ENCODE measurements at places on chromosomes 12 and 14.

DNA sequence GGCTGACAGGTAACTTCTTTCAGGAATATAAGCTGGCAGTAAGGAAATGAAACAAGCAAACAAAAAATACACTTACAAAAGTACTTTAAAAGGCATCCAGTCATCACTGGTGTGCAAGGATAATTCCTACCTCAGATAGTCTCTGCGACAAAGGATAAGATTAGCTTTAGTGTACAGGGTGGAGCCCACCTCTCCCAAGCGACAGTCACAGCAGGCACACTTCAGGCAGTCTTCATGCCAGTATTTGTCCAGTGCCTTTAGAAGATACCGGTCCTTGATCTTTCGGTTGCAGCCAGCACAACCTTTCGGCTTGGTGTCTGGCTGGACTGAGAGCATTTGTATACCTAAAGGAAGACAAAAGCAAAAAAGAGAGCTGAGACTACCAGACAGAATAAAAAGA, 5.4 kb downstream of the LMO3 start:
- DNase-seq = no peak

DNA sequence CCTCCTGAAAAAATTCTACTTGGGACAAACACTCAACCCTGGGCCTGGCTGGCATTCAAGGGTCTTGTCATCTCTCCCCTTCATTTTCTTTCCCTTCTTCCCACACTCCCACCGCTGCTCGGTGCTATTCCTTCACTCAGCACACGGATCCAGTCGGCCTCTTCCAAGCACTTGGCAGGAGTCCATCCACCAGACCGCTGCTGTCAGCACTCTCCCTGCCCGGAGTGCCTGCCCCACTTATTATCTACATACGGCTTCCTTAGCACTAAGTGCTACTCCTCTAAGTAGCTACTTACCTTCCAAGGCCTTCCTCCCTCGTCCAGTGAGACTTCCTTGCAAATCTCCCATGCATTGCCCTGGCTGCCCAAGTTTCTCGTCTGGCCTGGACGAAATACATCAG, 29.8 kb downstream of the CALM1 start:
- no peak for DNase-seq

DNA sequence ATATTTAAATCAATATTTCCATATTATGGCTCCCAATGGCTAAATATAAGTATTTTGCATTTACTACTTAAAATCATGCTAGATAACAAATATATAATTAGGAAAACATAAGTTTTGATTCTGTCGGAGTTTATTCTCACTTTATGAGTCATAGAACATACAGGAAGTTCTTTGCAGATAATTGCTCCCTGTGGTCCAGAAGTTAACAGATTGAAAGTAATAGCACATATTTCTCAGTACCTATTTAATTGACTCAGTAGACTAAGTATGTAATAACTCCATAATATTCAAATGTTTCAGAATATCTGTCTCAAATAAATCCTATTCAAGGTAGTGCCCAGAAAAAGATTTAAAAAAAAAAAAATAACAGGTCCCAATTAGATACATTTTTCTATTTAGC, 806.0 kb upstream of the ATXN7L3B start:
- DNase-seq = no peak

GRCh38 chr12:59040656-59041055, 120.4 kb upstream of the LRIG3 start:
- DNase-seq = no peak

DNA sequence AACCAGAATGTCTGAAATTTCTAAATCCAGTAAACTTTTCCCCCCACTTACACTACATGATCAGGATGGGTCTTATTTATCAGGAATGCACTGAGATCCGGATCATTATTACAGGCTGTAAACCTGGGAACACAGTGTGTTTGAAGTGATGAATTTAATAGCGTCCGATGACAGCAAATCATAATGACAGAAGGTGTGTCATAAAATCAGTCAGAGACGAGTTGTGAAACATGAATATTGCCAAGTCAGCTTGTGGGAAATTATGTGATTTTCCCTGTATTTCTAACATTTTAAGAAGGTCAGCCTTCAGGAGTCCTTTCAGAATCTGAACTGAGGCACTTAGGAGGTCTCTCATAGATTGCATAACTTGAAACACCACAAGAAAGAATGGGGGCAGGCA, 36.7 kb downstream of the RERG start:
- DNase-seq = no peak

DNA sequence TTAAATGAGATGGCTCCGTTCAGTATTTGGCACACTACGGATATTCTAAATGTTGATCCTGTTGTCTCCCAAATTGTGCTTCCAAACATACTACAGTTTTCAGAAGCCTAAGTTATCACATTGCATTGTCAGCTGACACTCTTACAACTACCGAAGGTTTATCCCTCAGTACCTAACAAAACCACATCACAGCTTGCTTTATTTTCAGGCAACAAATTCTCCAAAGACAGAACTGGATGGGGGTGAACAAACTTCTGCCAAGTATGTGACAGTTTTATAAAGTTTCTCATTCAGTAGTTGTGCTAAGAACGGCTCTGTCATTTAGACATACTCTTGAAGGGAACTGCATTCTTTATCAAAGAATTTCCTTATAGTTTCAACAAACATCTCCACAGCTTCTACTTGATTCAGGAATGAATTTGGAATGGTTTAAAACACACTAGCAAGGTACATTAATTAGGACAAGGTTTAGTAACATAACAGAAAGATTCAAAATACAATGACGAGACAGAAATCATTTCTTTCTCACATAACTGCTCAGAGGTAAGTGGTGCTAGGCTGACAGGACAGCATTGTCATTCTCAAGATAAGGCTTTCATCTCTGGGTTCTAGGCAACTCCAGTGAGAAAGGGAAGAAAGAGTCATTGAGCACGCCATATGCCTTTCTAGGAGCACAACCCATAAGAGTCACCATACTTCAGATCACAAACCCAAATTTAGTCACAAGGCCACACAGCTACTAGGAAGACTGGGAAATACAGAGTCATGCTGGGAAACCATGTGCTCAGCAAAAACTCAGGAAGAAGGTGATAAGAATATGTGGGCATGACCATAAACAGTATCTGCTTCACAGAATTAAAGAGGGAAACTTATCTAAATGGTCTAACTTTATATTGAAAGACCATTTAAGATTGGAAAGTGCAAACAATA, 100.7 kb downstream of the DUSP6 start:
- DNase-seq = no peak

All from left hindlimb (tissue), 1 donor.